NCI-H460 (cell line): ENCODE measurements at places on chromosomes 11 and 22. TPM values are rescaled to one million over a fixed set of nuclear protein-coding genes. Genes with fewer than 3 reads are reported as not detected.

DNA sequence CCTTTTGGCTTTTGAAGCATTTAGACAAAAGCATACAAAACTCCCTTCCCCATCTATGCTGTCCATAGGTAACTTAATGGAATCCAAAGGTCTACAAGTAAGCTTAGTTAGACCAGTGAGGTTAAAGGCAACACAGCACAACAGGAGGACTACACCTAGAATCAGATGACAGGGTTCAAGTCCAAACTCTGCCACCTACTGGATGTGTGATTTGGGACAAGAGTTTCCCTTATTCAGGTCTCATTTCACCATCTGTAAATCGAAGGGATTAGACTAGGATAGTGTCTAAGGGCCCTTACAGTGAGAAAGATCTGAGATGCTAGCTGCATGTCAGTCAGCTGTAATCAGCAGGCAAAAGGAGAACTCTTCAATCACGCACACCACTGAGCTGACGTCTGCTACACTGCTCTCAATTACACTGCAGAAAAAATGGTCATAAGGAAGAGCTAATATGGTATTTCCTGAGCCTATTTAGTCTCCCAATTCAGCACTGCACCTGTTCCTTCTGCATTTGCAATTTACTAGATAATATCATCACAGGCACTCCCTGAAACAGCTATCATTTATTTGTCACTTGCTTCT is 82.2 kb downstream of the SERGEF start:
- DNase-seq: no peak

GRCh38 chr11:24944891-24945290 is 448.0 kb downstream of the LUZP2 start:
- DNase-seq: no peak

- DNase-seq: no peak
These were observed 35.7 kb downstream of the LRRC32 start for GRCh38 chr11:76634886-76635285.

The CYB5R2 gene
- total RNA-seq: 3.6 and 5.5 TPM in 2 replicates

The H19 gene
- 0.40 and 1.5 TPM in 2 replicates for total RNA-seq
